Fibroblast of skin of right quadriceps (primary cell): ENCODE measurements at places on chromosomes 3 and 15.

DNA sequence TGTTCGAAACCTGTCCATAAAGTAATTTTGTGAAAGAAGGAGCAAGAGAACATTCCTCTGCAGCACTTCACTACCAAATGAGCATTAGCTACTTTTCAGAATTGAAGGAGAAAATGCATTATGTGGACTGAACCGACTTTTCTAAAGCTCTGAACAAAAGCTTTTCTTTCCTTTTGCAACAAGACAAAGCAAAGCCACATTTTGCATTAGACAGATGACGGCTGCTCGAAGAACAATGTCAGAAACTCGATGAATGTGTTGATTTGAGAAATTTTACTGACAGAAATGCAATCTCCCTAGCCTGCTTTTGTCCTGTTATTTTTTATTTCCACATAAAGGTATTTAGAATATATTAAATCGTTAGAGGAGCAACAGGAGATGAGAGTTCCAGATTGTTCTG lies 44.4 kb downstream of the AGTR1 start:
- DNase-seq = no peak

DNA sequence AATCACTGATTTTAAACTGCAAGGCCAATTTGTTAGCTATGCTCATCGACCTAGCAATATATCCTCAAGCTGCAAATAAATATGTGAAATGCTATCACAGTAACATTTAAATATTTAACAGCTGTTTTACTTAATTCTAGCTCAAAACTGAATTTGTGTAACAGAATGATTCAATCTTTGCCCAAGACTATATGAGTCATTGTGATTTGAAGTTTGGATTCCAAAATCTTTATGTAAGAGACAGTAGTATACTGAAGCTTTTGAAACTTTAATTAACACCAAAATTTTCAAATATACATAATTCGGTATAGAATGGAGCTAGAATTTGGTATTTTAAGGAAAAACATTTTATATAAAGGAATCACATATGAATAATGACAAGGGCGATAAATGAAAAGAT lies 603.0 kb upstream of the ROBO2 start:
- peak; percentile 48 for DNase-seq

DNA sequence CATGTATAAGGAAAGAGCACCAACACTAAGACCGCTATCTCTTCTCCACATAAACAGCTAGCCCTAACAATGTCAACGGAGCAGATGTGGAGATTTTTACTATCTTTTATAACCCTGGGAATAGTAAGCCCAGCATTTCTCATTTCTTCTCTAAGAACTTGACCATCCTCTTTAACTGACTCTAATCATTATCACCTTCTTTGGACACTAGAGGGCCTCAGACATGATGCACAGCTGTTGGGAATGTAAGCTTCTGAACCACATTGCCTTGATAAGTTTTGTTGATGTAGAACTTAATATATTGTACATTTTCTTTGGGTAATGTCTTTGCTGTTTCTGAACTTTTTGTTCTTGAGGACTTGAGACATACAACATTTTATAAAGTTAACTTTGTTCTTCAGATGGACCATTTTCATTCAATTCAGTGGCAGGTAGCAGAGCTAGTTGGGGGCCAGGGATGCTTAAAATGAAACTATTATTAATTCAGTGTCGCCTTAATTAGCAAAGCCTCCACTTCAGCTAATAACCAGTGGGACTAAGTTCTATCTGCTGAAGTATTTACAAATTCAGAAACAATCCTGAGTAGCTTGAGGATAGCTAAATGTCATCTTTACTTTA lies 9.6 kb upstream of the TAGLN3 start:
- peak; percentile 66 for DNase-seq

DNA sequence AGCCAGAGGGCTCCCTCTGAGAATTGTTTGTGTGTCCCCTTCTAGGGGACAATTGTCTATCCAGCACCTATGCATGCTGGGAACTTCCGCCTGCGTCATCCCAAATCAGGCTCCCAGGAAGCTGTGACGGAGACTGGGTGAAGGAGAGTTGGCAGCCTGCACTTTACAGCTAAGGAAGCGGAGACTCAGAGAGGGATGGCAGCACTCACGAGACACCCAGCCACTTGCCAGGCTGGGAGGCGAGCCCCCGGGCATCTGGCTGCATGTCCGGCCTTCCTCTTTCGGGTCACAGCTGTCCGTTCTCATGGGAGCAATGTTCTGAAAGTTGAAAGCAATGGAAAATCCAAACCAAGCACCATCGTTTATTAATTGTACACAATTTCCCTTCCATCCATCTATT lies 45.5 kb upstream of the SLC6A11 start:
- no peak for DNase-seq

DNA sequence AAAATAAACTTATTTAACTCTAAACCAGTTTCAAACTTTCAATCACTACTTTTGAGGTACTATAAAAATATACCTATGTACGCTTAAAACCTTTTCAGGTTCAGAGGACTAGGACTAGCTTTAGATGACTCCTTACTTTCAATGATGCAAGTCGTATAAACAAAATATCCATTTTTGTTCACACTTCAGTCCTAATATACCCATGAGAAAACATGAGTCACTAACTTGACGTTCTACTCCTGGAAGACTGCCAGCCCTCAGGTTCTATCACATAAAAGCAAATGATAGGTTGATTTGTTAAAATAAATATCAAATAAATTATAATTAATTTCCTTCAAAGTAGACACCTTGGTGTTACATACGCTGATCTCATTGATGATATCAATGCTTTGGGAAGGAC lies 10.6 kb upstream of the P3H2 start:
- DNase-seq = peak; percentile 68

DNA sequence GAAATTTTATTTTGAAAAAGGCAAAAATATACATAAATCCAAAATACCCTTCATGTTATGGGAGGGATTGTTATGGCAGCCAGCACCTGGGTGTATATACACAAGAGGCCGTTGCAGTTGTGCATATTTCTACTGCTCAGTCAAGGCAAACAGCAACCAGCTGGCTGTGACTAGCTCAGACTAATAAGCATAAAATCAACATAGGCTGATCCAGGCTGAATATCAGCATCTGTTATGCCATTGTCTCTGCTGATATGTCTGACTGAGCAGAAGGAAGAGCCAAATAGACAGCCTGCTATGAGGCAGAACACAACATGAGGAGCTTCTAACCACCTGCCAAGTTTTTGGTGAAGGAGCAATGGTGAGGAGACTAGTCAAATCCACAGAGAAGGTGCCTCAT lies 457.5 kb upstream of the ALCAM start:
- peak; percentile 67 for DNase-seq

DNA sequence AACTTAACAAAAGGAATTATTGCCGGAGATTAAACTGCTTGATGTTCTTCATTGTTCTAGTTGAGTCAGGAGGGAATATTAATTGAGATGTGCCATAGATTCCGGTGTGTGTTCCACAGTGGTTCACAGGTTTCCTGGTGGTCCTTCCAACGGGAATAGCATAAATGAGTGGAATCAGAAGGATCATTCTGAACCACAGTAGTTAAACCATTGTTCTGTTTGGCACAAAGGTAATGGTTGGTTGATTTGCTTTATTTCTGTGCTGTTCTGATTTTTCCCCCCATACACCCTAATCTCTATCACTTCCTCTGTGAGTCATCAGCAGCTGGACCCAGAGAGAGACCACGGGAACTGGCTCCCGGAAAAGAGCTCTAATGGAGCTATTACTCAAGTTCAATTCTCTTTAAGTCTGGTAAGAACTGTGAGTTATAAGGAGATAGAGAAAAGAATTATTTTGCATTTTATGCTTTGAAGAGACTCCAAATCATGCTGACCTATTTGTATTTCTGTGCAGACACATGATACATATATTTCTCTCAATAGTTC lies 627.2 kb downstream of the ZIC1 start:
- peak; percentile 34 for DNase-seq

- peak; percentile 88 for DNase-seq
These were observed 24.8 kb upstream of the TRIM59 start for GRCh38 chr3:160474416-160474838.

DNA sequence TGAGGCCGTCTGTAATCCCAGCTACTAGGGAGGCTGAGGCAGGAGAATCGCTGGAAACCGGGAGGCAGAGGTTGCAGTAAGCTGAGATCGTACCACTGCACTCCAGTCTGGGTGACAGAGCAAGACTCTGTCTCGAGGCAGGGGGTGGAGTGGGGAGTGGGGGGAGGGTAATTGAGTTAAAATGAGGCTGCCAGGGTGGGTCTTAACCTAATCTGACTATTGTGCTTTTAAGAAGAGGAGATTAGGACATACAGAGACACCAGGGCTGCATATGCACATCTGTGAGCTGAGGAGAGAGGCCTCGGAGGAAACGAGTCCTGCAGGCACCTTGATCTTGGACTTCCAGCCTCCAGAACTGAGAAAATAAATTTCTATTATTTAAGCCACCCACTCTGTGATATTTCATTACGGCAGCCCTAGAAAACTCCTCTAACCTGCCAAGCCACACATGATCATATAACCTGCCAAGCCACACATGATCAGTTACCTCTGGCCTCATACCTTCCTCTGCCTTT lies 197.0 kb downstream of the THSD4 start:
- no peak for DNase-seq

DNA sequence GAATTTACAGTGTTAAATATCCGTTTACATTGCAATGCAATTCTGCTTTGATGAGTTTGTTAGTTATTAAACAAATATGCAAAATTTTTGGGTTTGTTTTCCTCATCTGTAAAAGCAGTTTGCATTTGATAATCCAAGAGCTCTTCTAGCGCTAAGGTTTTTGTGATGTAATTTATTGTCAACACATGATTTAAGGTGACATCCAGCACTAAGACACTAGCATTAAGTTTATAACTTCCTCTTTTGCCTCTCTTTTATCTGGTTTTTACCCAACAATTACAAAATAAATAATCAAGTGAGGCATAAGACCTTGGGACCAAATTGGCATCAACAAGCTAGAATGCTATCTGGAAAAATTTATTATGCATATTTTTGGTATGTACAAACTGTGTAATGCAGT lies 969 bp upstream of the DNAJC19 start:
- DNase-seq = no peak

DNA sequence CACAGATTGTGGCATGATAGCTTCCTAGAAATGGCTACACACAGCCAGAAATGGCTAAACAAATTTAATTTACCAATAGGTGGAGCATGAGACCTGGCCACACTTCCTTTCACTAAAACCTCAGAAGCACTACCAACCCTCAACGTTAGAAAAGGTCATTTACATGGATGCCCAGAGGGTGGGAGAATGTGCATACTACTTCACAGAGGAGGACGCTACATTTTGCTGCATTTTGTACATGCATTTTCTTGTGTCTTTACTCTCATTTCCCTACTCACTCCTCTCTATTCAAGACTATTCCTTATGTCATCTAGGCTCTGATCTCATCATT lies 40.1 kb downstream of the C2CD4B start:
- DNase-seq = no peak

- DNase-seq = no peak
These were observed 2.2 kb downstream of the USP3 start for GRCh38 chr15:63506537-63507035.

- no peak for DNase-seq
These were observed 87.2 kb downstream of the HMG20A start for GRCh38 chr15:77507911-77508310.

DNA sequence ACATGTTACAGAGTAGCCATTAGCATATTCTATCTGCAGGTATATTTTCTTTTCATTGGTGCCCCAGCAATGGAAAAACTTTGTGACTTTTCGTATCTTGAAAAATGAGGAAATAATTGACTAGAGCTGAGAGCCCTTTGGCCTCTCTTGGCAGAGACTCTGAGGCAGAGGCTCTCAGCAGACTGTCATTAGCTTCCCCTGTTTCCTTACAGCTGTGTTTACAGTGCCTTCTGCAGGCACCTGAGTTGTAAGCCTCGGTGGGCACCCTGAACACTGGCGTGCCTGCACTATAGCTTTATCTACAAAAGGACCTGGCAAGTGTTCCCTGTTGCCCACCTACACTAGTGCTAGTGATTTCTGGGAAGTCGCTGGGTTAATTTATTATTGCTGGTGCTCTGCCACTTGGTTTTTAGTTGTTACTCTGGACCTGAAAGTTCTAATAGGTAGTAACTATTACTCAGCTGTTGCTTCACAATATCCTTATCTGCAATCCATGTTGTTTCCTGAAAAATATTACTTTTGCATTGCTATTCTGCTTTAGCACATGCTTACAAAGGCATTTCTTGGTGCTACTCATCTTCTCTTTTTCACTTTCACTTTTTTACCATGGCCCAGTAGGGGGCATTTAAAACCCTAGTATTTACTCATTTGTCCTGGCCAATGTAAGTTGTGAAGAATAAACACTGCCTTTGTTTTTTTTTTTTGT lies 7.8 kb upstream of the GPR171 start:
- no peak for DNase-seq

DNA sequence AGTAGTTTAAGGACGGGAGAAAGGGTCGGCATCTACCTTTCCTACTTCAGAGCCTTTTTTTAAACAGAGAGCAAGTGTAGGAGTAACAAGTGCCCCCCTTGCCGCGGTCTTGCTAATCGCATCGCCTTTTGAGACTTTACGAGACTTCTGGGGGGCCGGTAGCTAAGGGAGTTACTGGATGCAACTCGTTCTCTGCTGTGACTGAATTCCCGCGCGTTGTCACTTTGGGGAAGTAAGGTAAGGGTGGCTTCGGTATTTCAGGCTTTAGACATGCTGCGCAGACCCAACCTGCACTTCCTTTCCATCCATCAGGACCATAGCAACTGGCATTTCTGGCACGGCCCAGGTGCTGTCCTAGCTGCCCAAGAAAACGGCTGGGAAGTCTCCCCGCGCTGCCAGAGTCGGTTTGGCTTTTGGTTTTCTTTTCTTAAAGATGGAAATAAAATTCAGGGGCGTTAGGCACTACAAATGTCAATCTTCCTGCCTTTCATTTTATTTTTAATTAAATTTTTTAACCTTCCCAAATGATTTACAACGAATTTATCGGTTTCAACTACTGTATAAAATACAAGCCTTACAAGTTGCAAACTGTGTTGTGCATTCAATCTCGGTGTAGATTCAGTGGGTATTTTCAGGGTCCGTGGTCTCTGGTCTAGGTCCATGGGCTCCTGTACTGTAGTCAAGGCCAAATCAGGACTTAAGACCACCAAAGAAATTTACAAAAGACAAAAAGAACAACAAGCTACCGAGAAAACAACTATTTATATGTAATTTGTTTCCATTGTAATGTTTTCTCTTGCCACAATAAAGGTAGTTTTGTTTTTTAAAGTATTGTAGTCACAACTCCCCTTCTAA lies 3.5 kb downstream of the MECOM start:
- DNase-seq = no peak

DNA sequence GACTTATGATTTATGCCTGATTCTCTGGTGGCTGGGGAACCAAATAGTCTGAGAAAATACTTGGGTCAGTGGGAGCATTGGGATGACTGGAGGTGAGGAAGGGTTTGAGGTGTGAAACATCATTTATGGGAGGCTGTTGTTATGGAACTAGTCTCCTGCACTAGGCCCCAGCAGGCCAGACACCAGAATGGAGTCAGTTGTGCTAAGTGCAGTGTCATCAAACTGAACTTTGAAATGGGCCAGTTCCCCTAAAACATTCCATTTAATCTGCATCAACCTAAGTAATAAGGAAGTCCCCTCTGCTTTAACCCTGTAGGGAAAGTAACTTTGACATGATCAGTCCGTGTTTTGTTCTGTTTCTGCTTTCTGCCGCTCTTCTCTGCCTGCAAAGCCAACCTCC lies 44.9 kb upstream of the KLHL25 start:
- no peak for DNase-seq

- DNase-seq = no peak
These were observed 139.3 kb downstream of the SERPINI1 start for GRCh38 chr3:167874671-167875372.
